Activated CD4-positive, alpha-beta T cell treated with anti-CD3 and anti-CD28 coated beads, Interleukin-2, amount 10 ng/mL, durations not matched to agents 7 days and 5 days (primary cell): ENCODE measurements at places on chromosomes 2 and 18. TPM values are rescaled to one million over a fixed set of nuclear protein-coding genes. Genes with fewer than 3 reads are reported as not detected.

The PTRHD1 gene
- 33.1 TPM for total RNA-seq

The COL4A4 gene
- total RNA-seq: 0.15 TPM

The POTEC gene
- total RNA-seq: not detected

The NEU2 gene
- total RNA-seq: not detected

The CNOT11 gene
- 65.1 TPM for total RNA-seq

The MYO7B gene
- 0.69 TPM for total RNA-seq

The DES gene
- total RNA-seq: not detected
